ENCODE measurements at places on chromosomes 16 and 17. TPM values are rescaled to one million over a fixed set of nuclear protein-coding genes. Genes with fewer than 3 reads are reported as not detected.

DNA sequence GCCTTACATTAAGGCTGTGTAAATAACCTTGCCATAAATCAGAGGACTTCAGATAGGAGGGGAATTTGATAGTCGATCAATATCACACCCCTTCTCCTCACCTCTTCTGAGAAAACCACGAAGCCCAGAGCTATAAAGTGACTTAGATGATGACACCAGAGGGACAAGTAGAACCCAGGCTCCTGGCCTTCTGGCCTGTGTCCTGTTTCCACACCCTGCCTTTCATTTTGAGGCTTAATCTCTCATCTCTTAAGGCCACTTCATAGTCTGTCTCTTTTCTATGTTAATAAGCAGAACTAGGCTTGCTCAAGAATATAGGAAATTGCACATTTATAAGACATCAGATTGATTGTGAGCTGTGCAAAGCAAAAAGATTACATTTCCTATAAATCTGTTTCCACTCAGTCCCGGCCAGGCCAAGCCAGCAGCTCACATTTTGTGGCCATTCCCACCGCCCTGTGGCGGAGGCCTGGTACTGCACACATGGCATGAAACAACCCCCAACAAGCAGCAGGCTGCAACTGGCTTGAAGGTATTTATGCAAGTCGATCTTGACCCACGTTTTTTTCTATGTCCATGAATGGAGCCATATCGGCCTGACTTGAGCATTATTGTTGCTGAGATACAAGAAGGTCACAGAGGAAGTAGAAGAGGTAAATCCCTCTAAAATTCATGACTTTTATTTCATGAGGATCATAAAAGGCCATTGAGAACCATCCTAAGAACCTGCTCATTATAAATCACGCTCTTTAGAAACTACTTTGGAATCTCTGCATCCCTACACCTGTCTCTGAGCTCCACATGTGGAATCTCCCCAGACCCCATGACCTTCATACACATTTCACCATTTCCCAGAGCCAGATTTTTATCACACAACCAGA, 93.7 kb downstream of the PMP22 start:
- no peaks in the 10 kb centered on the region for H3K27me3 ChIP-seq
- no peaks in the 10 kb centered on the region for H3K36me3 ChIP-seq
- H3K27ac ChIP-seq: no peak overlapping the region
- no peak overlapping the region for H3K4me3 ChIP-seq
- peak; percentile 71 for DNase-seq

DNA sequence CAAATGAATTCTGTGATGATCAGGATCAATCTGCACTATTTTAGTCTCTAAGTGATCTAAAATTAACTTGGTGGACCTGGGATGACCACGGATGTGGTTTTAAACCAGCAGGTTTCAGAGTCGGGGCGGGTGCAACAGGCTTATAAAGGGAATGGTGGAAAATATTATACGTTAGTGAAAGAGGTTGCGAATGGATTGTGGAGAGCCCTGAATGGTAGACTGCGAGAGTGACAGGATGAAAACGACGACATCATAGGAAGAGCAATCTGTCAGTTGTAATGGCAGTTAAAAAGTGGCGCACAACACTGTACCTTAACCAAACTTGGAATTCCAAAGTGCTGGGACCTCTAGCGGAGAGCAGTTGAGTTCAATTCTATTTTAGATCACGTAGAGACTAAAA, 1.2 kb upstream of the CYB5B start:
- DNase-seq: no peak
- H3K4me1 ChIP-seq: peaks cover 17% of the 10 kb centered on the region
- H3K4me3 ChIP-seq: no peak overlapping the region
- no peaks in the 10 kb centered on the region for H3K27me3 ChIP-seq
- no peak overlapping the region for H3K27ac ChIP-seq

GRCh38 chr16:54647725-54648221, 282.9 kb upstream of the IRX5 start:
- no peaks in the 10 kb centered on the region for H3K36me3 ChIP-seq
- H3K27ac ChIP-seq: no peak overlapping the region
- H3K27me3 ChIP-seq: no peaks in the 10 kb centered on the region
- no peak for DNase-seq

DNA sequence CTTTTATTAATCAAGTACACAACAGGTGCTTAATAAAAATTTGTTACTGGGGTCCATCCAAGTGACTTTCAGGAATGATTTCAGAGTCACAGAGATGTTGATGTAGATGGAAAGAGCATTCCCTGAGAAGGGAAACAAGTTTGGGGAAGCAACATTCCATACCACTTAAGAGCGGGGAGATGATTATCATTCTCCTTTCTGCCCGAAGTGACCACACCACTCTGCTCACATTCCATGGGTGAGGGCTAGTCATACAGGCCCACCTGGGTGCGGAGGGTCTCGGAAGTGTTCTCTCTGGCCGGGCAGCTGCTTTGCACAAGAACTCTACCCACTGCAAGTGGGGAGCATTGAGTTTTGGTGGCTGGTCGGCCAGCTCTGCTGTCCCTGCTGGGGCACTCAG, 231.4 kb downstream of the SNX29 start:
- no peak overlapping the region for H3K27ac ChIP-seq
- no peaks in the 10 kb centered on the region for H3K36me3 ChIP-seq
- H3K4me1 ChIP-seq: no peaks in the 10 kb centered on the region
- H3K27me3 ChIP-seq: no peaks in the 10 kb centered on the region
- no peak for DNase-seq

BAHCC1 gene
- 14.8 TPM for total RNA-seq

ABCA6 gene
- total RNA-seq: 20.8 TPM

- H3K36me3 ChIP-seq: no peaks in the 10 kb centered on the region
- no peaks in the 10 kb centered on the region for H3K27me3 ChIP-seq
- peaks cover 54% of the 10 kb centered on the region for H3K4me1 ChIP-seq
- DNase-seq: no peak
Observed at GRCh38 chr17:2871720-2872119, 75.5 kb downstream of the RAP1GAP2 start.

FN3K gene
- total RNA-seq: 29.1 TPM

- peaks cover 74% of the 10 kb centered on the region for H3K4me1 ChIP-seq
- H3K4me3 ChIP-seq: peak overlapping the region; percentile 16
- peaks cover 5% of the 10 kb centered on the region for H3K36me3 ChIP-seq
- no peaks in the 10 kb centered on the region for H3K27me3 ChIP-seq
Observed at GRCh38 chr17:50533720-50534148, 1.2 kb downstream of the EPN3 start.

DNA sequence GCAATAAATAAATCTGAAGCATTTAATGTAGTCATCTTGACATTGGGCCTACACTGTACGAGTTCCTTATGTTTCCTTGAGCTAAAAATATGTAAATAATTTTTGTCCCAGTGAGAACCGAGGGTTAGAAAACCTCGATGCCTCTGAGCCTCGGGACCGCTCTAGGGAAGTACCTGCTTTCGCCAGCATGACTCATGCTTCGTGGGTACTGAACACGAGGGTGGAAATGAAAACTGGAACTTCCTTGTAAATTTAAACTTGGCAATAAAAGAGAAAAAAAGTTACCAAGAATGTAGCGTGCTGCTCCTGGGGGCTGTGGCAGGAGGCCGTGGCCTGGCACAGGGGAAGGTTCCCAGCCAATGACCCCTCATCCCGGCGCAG, 74.1 kb downstream of the SOCS1 start:
- H3K4me1 ChIP-seq: no peaks in the 10 kb centered on the region
- no peaks in the 10 kb centered on the region for H3K36me3 ChIP-seq
- no peak overlapping the region for H3K4me3 ChIP-seq
- no peaks in the 10 kb centered on the region for H3K27me3 ChIP-seq

DNA sequence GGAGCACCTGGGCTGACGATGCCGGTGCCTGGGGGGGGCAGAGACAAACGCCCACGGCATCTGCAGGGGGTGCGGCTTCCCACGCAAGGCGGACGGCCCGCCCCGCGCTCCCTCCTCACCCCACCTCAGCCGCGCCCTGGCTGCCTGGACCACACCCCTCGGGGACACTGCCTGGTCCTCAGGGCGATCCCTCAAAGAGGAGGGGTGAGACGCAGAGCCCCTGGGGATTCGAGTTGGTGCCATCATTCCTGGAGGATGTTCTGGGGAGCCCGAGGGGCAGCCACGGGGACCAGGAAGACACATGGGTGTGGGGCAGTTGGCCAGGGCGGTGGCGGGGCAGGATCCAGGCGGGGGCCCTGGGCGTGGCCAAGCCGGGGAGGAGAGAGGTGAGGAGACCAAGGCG, 3.9 kb downstream of the IGFALS start:
- H3K36me3 ChIP-seq: peaks cover 6% of the 10 kb centered on the region
- no peak overlapping the region for H3K4me3 ChIP-seq
- peak; percentile 13 for DNase-seq
- H3K27ac ChIP-seq: no peak overlapping the region
- H3K27me3 ChIP-seq: no peaks in the 10 kb centered on the region

DNA sequence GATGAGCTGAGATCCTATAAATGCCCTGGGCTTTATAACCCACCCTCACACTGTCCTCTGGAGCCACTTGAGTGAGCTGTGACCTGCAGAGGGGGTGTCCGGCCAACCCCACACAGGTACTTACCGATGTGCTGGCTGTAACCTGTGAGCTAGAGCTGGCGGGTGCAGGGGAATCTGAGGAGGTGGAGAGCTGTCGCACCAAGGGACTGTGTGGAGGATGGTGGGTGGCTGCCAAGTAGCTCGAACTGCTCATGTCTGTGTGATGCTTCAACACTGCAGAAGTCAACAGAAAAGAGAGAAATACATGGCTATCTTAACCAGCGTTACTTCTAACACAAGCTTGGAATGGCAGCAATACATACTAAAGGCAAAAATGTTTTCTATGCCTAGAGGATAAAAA, 39.4 kb downstream of the STH start:
- DNase-seq: no peak
- H3K36me3 ChIP-seq: no peaks in the 10 kb centered on the region
- no peaks in the 10 kb centered on the region for H3K27me3 ChIP-seq
- peaks cover 76% of the 10 kb centered on the region for H3K4me1 ChIP-seq
- H3K4me3 ChIP-seq: no peak overlapping the region

DNA sequence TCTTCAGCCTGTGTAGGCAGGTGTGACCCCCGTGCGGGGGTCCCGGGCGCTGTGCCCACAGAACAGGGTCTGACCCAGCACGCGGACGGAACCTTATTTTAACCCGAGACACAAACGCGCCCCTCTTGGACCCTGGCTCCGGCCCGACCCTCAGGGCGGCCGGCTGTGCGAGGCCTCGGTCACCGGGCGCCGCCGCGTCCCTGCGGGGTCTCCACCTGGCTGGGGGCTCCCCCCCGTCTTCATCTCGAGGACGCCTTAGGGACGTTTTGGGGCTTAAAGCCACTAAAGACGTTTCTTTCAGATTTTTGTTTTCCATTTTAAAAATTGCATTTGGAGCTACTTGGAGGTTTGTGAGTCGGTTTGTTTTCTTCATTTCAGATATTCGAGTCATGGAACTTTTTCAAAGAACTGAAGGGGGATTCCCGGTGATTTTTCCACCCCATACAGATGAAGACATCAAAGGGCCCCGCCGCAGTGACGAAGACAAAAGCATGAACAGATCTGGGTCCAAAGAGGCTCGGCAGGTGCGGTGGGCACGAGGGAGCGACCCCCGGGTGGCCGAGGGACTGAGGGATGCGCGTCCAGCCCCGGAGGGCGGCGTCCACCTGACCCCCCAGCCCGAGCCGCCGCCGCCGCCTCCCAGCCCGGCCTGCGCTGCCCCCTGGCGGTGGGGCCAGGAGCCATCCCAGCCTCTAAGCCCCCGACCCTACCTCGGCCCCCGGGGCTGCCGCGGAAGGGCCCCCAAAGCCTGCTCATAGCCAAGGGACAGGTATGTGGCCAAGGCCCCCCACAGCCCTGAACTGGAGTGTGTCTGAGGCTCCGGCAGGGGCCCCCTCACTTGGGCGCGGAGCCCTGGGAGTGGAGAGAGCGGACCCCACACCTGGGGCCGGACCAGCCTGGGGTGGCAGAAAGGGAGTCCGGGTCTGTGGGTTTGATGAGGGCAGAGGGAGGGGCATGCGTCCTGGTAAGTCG, 3.8 kb upstream of the CD7 start:
- no peak overlapping the region for H3K27ac ChIP-seq
- no peaks in the 10 kb centered on the region for H3K27me3 ChIP-seq
- DNase-seq: no peak
- no peak overlapping the region for H3K4me3 ChIP-seq
- H3K4me1 ChIP-seq: peaks cover 7% of the 10 kb centered on the region
- H3K36me3 ChIP-seq: no peaks in the 10 kb centered on the region

WSCD1 gene
- 1.8 TPM for total RNA-seq

RNF43 gene
- 8.3 TPM for total RNA-seq

- no peaks in the 10 kb centered on the region for H3K36me3 ChIP-seq
- H3K27ac ChIP-seq: no peak overlapping the region
- no peak overlapping the region for H3K4me3 ChIP-seq
- H3K4me1 ChIP-seq: peaks cover 7% of the 10 kb centered on the region
Observed at GRCh38 chr17:1975573-1975972, 49.6 kb downstream of the RTN4RL1 start.

- H3K4me1 ChIP-seq: no peaks in the 10 kb centered on the region
- peaks cover 3% of the 10 kb centered on the region for H3K27me3 ChIP-seq
- no peaks in the 10 kb centered on the region for H3K36me3 ChIP-seq
- H3K4me3 ChIP-seq: no peak overlapping the region
- no peak overlapping the region for H3K27ac ChIP-seq
- DNase-seq: no peak
Observed at GRCh38 chr17:56577843-56578204, 15.7 kb upstream of the NOG start.

CMTM2 gene
- not detected for total RNA-seq

- H3K4me3 ChIP-seq: no peak overlapping the region
- H3K4me1 ChIP-seq: peaks cover 13% of the 10 kb centered on the region
Observed at GRCh38 chr17:20066253-20066652, 57.1 kb downstream of the SPECC1 start.

GRCh38 chr17:57370037-57370581, 113.8 kb downstream of the MSI2 start:
- H3K4me3 ChIP-seq: no peak overlapping the region
- peak overlapping the region; percentile 21 for H3K27ac ChIP-seq
- no peaks in the 10 kb centered on the region for H3K36me3 ChIP-seq
- H3K4me1 ChIP-seq: peaks cover 62% of the 10 kb centered on the region
- H3K27me3 ChIP-seq: no peaks in the 10 kb centered on the region

GRCh38 chr17:75031972-75032719, 14.6 kb downstream of the ATP5PD start:
- H3K27ac ChIP-seq: no peak overlapping the region
- DNase-seq: peak; percentile 60
- no peaks in the 10 kb centered on the region for H3K36me3 ChIP-seq
- H3K27me3 ChIP-seq: no peaks in the 10 kb centered on the region
- H3K4me1 ChIP-seq: peaks cover 32% of the 10 kb centered on the region
- no peak overlapping the region for H3K4me3 ChIP-seq

DNA sequence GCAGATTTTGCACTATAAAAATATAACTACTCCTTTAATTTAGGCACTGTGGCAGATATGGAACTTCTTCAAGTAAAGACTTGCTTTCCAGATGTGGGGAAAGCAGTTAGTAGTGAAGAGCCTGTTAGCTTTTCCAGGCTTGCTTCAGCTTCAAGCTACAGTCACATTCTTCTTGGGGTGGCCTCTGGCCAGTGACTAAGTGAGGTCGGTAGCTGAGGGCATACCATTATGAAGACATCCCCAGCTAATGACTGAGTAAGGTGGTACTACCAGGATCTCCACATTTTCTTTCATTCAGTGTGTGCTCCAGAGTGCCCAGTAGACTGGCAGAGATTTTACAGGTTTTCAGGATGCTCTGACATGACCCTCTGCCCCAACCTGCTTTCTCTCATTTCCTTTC, 167.1 kb upstream of the KIF2B start:
- DNase-seq: no peak
- H3K4me3 ChIP-seq: no peak overlapping the region
- no peaks in the 10 kb centered on the region for H3K4me1 ChIP-seq
